ENCODE measurements at places on chromosomes 7 and 10.

GRCh38 chr7:95059842-95060313, 152.5 kb downstream of the PPP1R9A start:
- no peak for DNase-seq

GRCh38 chr7:55641811-55642210, 69.5 kb upstream of the VOPP1 start:
- DNase-seq: peak; percentile 25

DNA sequence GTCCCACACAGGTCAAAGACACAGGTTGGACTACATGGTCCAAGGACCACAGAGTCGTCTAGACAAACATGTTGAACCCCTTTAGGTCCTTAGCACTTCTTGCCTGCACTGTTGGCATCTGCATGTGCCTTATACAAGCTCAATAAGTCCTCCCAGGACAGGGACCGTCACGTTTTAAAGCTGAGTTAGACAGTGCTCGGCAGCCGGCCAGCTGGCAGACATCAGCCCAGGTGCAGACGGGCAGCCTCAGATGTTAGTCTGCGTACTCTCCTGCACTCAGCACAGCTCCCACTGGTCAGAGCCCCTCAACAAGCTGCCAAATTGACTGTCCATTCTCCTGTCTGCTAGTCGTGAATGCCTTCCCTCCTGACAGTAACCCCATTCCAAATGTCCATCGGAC, 34.9 kb downstream of the PARP12 start:
- DNase-seq: no peak

DNA sequence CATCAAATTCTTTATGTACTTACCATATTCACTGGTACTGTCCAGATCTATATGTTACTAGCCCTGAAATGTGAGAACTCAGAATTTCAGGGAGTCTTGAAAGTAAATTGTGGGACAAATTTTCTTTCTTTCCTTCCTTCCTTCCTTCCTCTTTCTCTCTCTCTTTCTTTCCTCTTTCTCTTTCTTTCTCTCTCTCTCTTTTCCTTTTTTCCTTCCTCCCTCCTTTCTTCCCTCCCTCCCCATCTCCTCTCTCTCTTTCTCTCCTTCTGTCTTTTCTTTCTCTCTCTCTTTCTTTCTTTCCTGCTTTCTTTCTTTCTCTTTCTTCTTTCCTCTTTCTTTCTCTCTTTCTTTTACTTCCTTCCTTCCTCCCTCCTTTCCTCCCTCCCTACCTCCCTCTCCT, 257.4 kb upstream of the CSTF2T start:
- no peak for DNase-seq

- DNase-seq: no peak
These were observed 553.5 kb upstream of the C7orf33 start for GRCh38 chr7:148037044-148037443.

- no peak for DNase-seq
These were observed 67.2 kb downstream of the SKIDA1 start for GRCh38 chr10:21458126-21458871.

DNA sequence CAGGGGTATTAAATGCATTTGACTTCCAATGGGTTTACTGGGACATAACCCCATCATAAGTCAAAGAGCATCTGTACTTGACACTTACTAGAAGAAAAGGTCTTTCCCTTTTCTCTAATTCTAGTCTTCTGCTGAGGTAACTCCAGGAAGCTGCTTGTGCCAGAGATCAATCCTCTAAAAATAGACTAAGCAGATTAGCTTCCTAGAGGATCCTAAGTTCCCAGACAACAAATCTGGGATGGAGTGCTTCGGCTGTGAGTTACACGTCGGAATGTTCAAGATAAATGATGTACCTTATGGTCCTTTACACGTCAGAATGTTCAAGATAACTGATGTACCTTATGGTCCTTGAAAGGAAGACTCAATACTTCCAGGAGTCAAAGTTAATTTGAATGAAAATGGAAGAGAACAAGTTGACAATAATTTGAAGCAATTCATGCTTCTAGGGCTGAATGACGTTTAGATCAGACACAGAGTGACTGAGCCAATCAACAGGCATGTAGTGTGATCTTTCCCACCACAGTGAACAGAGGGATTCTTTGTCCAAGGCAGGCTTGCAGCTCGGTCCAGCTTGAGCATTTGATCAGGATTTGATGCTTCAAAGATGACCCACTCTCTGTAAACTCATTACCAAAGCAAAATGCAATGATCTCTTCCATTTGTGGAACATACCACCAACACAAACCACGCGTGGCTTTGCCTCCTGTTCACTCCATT, 63.8 kb downstream of the SLC37A3 start:
- DNase-seq: no peak

DNA sequence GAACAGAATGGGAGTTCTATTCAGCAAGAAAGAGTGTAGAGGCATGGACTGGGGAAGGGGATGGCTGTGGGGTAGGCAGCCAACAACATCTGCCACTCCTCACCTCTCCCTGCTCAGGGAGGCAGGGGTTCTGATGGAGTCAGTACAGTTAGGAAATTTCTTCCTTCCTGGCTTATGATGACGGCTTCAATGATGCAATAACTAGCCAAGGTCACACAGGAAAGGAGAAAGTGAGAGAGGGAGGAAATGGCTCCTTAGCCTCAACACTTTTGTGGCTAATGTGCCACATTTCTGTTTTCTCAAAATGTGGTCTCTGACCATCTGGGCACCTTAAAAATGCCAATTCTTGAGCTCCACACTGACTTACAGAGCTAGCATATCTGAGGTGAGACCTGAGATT, 79.3 kb upstream of the PDZD8 start:
- peak; percentile 52 for DNase-seq

GRCh38 chr7:108541478-108541877, 15.5 kb upstream of the PNPLA8 start:
- no peak for DNase-seq

DNA sequence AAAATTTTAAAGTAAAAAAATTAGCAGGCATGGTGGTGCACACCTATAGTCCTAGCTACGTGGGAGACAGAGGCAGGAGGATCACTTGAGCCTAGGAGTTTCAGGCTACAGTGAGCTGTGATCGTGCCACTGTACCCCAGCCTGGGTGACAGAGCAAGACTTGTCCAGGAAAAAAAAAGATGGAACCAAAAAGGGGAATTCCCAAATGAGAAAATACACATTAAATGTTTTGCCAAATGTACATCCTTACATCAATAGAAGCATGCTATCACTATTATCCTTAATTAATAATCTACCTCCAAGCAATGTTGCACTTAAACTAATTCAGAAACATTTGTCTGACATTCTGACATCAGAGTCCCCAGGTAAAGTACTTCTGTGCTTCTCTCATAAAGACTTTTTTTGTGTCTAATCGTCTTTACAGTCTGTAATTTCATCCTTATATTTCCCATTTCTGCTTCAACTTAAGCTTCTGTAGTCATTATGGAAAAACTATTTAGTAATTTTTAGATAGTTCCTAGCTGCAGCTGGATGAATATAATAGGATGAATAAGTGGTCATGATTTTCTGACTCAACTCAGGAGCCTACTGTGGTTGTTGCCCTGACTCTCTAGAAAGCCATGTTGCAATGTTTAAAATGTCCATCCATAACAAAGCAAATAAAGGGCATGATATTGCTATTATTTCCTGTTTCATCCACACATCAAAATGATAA, 57.7 kb downstream of the MYPN start:
- no peak for DNase-seq

Measured in fibroblast of skin of abdomen (primary cell).